ENCODE measurements at places on chromosomes 3 and 15.

DNA sequence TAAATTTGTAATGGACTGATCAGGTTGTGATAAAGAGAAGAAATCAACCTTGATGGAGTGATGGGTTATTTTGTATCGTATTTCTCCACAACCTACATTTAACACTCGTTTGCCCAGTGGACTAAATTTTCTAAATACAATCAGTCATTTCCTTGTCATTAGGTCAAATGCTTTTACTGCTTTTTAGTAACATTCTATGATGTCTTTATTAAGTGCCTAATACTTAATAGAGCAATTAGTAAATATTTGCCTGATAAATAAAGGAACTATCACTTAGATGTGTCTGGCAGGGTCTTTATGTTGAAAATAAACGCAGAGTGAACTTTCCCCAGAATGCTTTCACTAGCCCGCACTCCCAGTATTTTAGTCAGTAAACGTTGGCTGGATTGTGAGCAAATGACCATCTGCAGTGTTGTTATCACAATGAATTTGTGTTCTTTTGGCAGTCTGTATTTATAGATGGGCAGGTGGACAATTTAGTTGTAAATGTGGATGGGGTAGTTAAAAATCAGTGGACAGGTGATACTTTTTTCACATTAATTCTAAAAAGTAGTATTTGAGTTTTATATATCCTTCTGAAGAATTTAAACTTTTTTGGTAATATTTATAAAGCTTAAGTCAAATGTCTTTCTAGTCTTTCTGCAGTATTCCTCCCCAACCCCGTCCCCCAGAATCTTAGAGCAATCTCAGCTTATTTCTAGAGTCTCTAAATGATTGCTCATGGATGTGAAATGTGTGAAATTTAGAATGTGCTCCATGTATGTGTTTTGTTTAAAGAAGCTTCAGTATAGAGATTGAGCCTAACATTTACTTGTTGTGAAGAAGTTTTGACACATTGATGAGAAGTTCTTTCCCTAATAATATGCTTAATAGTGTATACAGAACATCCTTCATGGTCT is 4.9 kb downstream of the USP3 start:
- no peak for DNase-seq

- DNase-seq = no peak
Measured at GRCh38 chr3:155026999-155027591, 53.0 kb upstream of the MME start.

- DNase-seq = no peak
Measured at GRCh38 chr15:29740692-29741311, 81.5 kb downstream of the TJP1 start.

DNA sequence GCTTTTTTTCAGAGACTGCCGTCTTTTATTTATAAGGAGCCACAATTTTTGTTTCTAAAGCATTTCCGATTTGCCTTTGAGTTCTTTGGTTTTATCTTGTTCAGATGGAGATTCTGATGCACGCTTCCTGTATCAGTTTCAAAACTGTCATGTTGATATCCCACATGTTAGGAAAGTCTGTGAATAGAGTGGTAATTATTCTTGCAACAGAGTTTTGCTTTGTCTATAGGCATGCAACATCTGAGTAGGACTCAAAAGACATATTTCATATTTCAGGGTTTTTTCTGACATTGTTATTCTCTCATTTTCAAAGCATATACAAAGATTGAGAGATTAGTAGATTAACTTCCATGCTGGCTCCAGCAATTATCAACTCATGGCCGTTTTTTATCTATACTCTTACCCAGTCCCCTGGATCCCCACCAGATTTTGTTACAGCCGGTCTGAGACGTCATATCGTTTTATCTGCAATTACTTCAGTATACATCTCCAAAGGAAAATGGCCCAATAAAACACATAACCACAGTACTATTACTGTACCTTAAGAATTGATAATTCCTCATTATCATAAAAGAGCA is 22.4 kb downstream of the PAQR5 start:
- no peak for DNase-seq

- no peak for DNase-seq
Measured at GRCh38 chr3:31567036-31567435, 34.3 kb downstream of the STT3B start.
